ENCODE measurements at places on chromosomes 16 and 17.

- no peak for DNase-seq
Measured at GRCh38 chr17:52156576-52157570, 1.6 kb downstream of the CA10 start.

DNA sequence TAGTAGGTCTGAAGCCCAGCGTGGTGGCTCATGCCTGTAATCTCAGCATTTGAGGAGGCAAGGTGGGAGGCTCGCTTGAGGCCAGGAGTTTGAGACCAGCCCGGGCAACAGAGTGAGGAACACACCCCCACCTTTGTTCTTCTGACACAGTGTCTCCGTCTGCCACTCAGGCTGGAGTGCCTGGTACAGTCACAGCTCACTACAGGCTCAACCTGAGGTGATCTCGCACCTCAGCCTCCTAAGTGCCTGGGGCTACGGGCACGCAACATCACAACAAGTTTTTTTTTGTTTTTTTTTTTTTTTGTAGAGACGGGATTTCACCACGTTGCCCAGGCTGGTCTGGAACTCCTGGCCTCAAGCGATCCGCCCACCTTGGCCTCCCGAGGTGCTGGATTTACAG lies 6.7 kb upstream of the TLCD3A start:
- DNase-seq, result no peak

DNA sequence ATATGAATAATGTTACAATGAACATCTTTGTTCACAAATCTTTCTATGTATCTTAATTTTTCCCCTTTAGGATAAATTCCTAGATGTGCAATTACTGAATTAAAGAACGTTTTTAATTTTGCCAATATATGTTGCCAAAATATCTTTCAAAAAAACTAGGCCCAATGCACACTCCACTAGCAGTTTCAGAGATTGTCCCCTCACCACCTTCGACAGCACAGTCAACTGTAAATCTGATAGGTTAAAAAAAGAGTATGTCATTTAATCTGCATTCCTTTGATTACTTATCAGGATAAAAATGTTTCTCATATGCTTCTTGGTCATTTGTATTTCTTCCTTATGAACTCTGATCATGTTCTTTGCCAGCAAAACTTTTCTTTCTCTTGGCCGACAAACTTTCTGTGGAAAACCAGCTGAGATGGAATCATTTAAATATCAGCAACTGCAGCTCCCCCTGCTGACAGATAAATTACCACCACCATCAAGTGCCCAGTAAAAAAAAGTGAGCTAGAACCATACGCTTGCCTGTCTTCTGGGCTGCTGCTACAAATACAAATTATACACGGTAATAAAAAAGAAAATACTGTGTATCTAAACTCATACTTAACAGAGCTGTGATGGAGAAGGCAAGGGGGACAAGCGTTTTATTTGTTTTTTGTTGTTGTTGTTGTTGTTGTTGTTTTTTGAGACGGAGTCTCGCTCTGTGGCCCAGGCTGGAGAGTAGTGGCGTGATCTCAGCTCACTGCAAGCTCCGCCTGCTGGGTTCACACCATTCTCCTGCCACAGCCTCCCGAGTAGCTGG lies 19.6 kb upstream of the KANSL1 start:
- peak; percentile 48 for DNase-seq

DNA sequence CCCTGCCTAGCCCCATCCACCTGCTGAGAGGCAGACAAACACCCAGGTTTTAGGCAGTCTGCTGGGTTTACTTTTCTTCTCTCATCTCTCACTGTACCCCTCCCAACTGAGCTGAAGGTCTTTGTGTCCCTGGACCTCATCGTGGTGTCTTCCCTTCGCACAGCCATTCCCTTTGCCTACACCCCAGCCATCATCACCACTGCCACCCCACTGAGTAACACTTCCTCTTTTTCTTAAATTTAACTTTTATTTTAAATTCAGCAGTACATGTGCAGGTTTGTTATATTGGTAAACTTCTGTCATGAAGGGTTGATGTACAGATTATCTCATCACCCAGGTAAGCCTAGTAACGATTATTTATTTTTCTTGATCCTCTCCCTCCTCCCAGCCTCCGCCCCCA lies 188.3 kb upstream of the MON1B start:
- no peak for DNase-seq

- no peak for DNase-seq
Measured at GRCh38 chr16:53839150-53839549, 135.2 kb downstream of the FTO start.

DNA sequence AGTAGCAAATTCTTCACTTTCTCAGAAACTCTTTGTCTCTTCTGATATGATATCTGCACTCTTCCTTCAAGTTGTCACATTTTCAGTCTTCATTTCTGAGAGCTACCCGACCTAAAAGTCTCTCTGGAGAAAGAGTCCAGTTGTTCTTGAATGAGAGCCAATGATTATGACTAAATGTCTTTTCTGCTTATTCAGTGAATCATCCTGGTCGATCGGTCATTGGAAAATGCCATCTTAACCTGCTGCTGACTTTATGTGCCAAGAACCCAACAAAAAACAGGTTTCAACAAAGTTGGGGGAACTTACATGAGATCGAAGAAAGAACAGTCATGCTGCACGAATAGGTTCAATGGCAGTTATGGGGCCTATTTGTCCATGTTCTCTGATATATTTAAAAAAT lies 15.9 kb downstream of the SOX9 start:
- no peak for DNase-seq

DNA sequence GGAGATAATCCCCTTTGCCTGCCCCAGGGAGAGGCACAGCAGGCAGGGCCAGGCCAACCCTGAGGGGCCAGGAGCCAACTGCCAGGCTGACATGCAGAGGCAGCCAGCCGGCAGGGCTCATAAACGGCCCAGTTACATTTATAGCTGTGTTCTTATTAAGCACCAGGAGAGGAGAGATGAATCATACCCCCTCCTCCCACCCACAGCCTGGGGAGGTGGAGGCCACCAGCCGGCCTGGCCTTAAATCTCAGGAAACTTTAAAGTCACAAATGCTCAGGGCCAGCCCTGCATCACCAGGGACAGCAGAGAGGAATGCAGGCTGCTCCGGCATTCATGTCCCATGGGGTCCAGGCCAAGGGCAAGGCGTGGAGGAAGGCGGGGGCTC lies 177.2 kb downstream of the TMEM132E start:
- DNase-seq, result no peak

DNA sequence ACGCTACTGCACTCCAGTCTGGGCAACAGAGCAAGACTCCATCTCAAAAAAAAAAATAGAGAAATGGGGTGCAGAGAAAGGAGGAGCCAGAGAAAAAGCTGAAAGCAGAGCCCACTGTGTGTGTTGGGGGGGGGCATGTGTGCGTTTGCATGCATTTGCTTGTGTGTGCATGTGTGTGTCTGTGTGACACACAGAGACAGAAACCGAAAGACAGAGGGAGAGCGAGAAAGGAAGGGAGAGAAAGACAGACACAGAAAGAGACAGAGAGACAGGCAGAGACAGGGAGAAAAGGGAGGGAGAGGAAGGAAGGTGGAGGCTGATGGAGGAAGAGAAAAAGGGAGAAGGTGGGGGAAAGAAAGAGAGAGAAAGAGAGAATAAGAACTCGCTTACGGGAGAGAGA lies 9.8 kb upstream of the CIITA start:
- no peak for DNase-seq

- DNase-seq, result no peak
Measured at GRCh38 chr16:58236831-58237230, 38.9 kb upstream of the CSNK2A2 start.

DNA sequence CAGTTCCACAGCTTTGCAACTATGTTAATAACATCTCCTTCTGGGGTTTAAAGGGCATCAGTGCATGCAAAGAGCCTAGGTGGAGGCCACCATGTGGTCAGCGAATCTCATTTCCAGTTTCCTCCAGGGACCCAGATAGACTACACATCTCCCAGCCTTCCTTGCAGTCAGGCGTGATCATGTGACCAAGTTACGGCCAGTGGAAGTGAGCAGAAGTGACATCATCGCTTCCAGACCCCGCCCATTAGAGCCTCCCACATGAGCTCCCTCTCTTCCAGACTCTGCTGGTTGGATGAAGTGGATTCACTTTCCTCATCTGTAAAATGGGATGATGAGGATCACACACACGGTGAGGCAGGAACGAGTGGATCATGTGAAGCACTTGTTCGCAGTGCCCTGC lies 27.4 kb upstream of the KDM8 start:
- DNase-seq, result no peak

Measured in stimulated activated naive CD4-positive, alpha-beta T cell treated with Interleukin-2 at 50 U/mL for 16 hours (primary cell).